ENCODE measurements at places on chromosomes 1 and 21.

- DNase-seq: no peak
These were observed 65.8 kb upstream of the ABCG1 start for GRCh38 chr21:42153046-42153686.

DNA sequence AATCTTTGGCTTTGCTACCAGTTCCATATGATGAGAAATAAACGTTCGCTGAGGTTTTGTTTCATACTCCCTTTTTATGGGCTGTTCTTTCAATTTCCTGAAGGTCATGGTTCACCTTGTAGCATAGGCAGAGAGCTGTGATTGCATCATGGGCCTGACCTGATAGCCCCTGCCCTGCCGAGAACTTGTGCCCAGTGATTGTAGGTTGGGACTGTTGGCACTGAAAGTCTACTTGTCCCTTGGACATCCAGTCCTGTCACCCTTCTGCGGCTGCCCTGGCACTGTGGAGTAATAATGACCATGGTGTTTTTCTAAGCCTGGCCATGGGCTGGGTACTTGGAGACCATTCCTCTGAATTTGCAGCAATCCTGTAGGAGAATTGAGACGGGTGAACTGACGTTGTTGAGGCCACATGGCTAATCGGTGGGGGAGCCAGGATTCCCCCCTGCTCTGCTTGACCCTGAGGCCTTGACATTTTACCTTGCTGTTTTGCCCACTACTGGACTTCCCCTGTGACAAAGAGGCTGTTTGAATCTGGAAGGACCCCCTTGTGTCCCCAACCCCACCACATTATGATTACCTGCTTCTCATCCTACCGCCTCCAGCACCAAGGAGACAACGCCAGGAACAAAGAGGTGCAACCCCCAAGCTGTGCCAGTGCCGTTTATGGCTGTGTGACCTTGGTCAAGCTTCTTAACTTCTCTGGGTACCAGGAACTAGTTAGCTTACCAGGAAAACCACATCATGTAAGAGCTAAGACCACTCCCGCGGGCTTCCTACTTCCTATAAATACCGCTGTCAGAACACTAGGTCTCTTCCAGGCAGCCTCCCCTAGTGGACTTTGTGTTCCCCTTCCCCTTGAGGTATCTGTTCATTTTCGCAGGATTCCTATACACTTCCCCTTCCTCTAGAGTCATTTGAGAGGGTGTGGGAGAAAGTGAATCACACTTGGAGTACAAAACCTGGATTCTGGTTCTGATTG is 23.4 kb downstream of the SESN2 start:
- no peak for DNase-seq

GRCh38 chr21:36310016-36310415 is 10.0 kb upstream of the MORC3 start:
- no peak for DNase-seq

GRCh38 chr1:145985502-145986439 is 10.6 kb downstream of the TXNIP start:
- no peak for DNase-seq

- peak; percentile 51 for DNase-seq
These were observed at the start of gene ZBTB7B for GRCh38 chr1:155002464-155003226. Gene ZBTB7B, plus strand, starts transcription at chr1:155002802. Its CDS starts 11,859 bp downstream, at chr1:155014661.

DNA sequence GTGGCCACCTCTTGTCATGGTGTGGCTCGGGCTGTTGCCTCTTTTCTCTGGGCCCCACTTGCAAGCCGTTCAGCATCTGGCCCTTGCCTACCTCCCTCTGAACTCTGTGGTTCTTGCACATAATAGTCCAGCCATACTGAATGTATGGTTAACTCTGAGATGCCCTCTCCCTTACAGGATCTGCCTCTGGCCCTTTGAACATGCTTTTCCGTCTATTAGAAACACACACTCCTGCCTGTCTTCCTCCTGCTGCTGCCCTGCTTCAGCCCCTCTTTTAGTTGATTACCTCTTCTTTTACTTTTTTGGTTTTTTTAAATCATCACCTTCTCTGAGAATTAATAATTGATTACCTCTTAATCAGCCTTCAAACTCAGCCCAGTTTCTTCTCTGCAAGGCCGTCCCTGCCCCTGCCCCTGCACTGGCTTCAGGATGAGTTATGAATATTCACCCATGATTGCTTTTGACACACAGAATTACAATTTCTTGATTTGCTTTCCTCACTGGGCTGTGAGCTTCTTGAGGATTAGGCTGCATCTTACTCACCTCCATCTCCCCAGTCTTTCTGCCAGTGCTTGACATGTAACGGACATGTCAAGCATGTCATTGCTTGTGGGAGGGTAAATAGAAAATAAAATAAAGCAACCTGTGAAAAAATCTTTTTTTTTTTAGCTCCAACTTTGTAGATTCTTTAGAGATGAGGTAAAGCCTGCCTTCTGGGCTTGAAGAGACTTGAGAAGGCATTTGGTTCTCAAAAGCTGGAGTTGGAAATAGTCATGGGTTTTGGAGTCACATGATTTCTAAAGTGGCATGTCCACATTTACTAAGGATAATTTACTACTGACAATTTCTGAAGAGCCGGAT is 158.3 kb downstream of the PLXNA2 start:
- no peak for DNase-seq

- DNase-seq: no peak
These were observed 115.0 kb downstream of the CLIC6 start for GRCh38 chr21:34783815-34784214.

GRCh38 chr21:44596068-44596725 is 3.9 kb upstream of the KRTAP10-6 start:
- DNase-seq: no peak

All from CD4-positive, alpha-beta T cell treated with Interleukin-6 at 100 ng/mL for 8 hours (primary cell).